ENCODE measurements at places on chromosomes 7 and 10.
A peak's percentile ranks its signal among the peaks of the same experiment; 100 is the strongest.

DNA sequence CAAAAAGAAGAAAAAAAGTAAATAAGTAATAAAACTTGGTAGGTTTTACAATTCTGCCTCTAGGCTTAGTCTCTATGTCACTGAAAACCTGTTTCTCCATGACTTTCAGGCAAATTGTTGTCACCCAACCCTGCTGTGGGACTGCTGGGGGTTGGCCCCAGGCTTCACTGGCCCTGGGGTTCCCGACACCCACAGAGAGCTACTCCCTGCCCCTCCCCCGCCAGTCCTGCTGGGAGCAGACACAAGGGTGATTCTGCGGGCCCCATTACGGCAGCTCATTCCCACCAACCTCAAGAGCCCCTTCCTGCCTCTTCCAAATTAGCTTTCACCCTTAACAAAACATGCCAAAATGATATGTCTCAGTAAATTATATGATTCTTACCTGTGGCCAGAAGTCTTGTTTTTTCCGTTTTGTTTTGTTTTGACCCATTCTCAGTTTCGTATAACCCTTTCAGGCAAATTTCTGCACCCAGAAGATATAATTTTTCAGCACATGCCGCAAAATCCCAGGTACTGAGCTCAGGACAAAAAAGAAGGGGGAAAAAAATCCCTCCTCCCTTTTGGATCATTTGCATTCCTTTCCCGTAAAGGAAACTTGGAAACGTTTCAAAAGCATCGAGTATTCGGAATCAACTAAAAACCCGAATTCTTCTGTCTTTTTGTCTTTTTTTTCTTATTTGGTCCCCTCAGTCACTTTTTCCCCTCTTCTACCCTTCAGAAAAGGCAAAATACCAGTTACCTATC, 27.8 kb downstream of the CHST15 start:
- DNase-seq, result peak; percentile 18

- no peak for DNase-seq
Measured at GRCh38 chr10:131955591-131956340, 26.0 kb downstream of the BNIP3 start.

GRCh38 chr7:150942591-150943452, 35.3 kb downstream of the KCNH2 start:
- no peak for DNase-seq

DNA sequence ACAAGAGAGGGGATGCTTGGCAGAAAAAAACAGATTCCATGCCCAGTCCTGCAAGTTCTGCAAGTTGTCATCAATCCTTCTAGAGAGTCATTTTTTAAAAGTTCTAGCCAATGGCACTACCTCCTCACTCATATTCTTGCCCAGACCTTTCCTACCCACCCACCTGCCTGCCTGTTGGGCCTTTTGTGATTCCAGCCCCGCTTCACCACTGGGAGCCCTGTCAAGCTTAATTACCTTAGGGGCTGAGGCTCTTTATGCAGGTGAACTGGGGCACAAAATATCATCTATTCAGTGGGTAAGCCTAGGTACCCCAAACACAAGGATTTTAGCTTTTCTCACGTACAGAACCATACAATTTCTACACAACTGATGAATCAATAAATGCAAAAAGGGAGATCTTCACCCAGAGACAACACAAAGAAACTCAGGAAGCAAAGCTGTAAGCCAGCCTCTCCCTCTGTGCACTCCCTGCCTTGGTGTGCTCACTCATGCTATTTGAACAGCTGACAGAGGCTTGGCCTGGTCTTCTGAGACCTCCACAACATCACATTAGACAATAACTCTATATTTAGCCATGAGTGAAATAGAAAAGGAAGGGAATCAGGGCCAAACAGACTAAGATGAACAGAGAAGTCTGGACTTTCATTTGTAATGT, 222.6 kb downstream of the HTR7 start:
- no peak for DNase-seq

- DNase-seq, result no peak
Measured at GRCh38 chr7:7980134-7980533, 11.5 kb downstream of the GLCCI1 start.

DNA sequence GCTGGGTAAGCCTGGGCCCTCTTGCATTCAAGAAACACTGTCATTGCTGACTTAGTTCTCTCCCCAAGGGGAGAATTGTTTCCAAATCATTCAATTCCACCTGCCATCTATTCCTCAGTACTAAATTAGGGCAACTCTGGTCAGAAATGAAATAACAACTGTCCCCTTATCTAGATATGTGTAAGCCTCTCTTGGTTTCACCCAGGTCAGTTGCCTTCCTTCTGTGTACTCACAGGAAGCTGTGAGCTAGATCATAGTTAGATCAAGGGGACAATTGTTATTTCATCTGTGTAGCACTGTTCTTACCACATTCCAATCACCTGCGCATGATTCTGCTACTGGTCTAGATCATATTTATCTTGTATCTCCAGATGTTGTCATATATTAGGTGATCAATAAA, 483.0 kb upstream of the SORCS1 start:
- no peak for DNase-seq

- no peak for DNase-seq
Measured at GRCh38 chr7:147062897-147063296, 946.3 kb downstream of the CNTNAP2 start.

GRCh38 chr7:55130395-55131141, 111.8 kb downstream of the EGFR start:
- DNase-seq, result peak; percentile 59

DNA sequence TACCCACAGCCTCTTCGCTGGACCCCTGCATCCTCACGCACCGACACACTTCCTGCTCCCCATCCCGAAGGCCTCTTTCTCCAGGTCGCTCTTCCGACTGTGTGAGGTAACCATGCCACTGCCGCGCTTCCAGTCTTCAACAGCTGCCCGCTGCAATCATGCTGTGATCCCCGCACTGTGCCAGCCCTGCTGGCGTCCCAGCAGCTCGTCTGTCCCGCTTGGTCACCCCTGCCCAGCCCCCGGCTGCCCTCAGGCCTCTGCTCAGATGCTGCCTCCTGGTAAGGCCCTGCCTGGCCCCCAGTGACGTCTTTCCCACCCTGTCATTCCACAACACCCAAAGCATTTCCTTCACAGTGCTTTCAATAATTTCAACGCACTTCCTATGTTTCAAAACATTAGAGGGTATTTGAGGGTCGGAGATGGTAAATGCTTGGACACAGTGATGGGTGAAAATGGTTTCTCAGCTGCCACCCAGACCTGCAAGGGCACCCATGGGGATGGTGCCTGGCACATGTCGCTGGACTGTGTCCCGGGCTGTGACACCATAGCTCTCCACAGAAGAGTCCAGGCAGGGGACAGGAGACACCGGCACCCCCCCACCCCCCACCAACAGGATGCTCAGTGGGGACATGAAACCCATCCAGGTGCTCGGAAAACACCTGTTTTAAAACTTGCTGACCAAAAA, 125.2 kb downstream of the MAD1L1 start:
- DNase-seq, result no peak

GRCh38 chr7:139328375-139328774, 12.8 kb upstream of the FMC1 start:
- no peak for DNase-seq

- peak; percentile 24 for DNase-seq
Measured at GRCh38 chr7:69067397-69067796, 530.9 kb upstream of the AUTS2 start.

Measured in small intestine (tissue), 16 donors.